Large intestine (tissue), 12 donors: ENCODE measurements at places on chromosomes 3 and 15.
A peak's percentile ranks its signal among the peaks of the same experiment; 100 is the strongest.

GRCh38 chr15:40272485-40273056, 10.3 kb downstream of the ANKRD63 start:
- DNase-seq = no peak

DNA sequence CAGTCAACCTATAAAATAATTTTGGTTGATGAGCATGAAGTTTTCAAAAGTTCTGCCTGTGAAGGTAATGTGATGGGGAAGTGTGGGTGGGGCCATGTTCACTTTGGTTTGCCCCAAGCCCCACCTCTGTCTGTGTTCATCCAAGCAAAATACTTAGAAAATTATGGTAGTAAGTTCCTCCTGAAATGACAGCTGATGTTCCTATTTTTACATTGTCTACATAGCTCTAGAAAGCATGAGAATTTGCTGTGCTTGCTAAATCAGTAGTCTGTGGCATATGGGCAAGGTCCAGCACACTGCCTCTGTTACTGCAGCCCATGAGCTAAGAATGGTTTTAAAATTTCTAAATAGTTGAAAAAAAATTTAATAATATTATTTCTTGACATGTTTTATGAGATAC, 21.9 kb upstream of the CP start:
- DNase-seq = peak; percentile 49

- no peak for DNase-seq
These were observed 162.4 kb upstream of the CFAP20DC start for GRCh38 chr3:59212128-59212779.

- no peak for DNase-seq
These were observed 441.7 kb downstream of the EPHA6 start for GRCh38 chr3:97256060-97256459.

GRCh38 chr3:100893108-100893507, 100.1 kb downstream of the ABI3BP start:
- DNase-seq = no peak

DNA sequence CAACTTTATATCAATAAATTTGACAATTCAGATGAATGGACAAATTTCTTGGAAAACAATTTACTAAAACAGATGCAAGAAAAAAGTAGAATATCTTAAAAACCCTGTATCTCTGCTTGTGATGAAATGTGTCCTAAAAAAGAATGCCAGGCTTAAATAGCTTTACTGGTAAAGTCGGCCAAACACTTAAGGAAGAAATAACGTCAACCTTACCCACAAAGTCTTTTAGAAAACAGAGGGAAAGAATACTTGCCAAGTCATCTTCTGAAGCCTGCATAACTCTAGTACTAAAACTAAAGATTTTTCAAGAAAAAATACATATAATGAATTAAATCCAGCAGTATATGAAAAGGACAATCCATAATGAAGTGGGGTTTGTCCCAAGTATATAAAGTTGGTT, 111.1 kb downstream of the RASA2 start:
- no peak for DNase-seq

DNA sequence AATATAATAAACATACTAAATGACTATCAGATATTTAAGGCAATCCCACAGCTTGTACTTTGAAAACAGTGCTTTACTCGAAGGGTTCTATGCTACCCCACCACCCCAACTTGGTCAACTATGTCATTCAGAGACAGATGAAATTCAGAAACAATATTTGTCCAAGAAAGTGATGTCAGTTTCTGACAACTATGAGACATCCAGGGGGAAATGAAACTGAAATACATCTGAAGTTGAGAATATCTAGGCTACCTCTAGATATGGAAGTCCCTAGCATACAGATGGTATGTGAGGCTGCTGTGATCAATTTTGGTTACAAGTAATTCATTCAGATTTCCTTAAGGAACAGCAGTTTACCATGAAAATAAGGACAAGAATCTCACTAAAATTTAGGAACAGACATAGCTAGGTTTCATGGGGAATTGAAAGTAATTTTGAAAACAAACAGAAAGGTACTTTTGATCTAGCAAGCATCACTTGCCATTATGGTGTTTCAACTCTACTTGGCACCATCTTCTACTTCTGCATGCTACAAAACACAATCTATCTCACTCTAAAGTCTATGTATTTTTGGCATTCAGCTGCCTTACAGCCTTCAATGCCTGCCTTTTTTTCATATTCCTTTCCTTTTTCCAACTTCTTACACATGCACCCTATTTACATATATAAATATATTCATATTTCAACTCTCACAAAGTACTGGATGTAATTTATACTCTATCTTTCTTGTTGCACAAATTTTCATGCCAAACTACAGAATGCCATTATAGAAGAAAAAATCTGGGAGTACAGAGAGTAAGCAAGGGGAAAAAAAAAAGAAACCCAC, 21.7 kb downstream of the ATG3 start:
- DNase-seq = no peak

DNA sequence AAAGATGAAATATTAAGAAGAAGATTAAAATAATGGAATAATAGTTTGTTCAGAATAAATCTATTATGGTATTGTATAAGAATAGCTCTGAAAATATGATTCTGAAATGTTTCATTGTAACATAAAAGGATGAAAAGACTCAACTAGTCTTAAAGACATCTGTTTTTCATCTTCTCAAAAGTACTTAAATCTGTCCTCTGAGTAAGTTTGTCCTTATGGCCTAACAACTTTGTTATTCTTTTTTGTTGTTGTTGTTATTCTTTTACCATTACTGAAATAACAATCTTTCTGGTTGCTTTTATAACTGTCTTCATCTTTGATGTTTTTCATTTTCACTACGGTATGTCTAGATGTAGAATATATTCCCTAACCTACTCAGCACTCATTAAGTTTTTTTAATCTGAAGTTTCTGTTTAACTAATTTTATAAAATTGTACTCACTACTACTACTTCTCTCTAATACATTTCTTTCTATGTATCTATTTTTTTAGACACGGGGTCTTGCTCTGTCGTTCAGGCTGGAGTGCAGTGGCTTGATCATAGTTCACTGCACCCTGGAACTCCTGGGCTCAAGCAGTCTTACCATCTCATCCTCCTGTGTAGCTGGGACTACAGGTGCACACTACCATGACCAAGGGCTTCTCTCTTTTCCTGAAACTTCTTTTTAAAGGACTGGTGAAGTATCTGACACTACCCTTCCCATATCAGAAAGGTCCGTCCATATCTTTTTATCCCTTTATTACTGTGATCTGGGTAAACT, 240.7 kb downstream of the PCCB start:
- DNase-seq = no peak

- no peak for DNase-seq
These were observed 14.9 kb downstream of the MRAS start for GRCh38 chr3:138363322-138363721.

DNA sequence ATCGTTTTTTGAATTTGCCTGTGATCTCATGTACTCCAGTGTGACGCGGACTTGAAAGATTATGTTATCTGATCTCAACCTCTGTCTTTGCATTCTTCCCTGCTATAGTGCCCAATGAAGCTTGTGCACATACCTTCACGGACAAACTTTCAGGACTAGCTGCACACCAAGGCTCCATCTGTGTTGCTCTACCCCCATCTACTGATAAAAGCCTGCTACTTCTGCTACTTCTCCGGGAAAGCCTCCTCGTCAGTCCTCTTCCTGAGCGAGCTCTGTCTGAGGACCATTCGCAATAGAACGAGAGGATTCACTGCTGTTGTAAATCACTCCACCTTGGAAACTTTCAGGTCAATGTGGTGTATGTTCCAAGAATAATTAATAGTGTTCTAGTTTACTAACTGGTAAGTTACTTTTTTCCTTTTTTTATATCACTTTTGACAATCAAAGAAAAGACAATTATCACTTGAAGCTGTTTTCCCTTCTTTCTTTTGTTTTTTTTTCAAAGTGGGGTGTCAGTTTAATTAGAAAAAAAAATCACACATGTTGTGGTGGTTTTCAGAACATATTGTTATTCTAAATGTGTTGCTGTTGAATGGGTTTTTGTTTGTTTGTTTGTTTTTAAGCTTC, 217.6 kb downstream of the ARRDC4 start:
- peak; percentile 65 for DNase-seq

DNA sequence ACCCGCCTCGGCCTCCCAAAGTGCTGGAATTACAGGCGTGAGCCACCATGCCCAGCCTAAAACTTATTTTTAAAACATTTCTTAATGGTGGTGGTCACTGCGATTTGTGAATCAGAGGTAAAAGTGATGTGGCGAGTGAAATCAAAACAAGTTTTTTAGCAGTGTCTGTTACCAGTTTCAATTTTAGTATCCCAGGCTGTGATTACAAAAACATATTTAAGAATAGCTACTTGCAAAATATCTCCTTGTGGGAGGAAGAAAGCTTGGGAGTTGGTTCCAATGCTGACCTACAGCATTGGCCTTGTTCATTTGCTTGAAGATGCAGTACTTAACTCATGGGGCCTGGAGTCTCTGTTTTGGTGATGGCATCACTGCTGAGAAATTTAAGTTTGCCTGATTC, 4.5 kb downstream of the RAB7A start:
- DNase-seq = no peak

- DNase-seq = no peak
These were observed 87.9 kb downstream of the MITF start for GRCh38 chr3:69827127-69827526.

DNA sequence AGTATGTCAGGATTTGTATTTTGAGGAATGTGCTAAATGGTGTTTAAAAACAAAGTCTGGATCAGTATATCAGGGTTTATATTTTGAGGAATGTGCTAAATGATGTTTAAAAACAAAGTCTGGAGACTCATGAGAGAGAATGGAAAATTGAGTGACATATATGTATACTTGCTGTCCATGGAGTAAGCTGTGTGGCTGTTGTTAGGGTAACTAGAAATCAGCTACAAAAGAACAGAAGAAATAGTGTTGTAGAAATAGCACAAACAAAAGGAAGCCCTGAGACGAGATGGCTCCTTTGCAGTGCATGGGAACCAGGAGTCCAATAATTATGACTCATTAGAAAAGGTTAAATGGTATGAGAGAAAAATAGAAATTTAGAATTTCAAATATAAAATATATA, 282.7 kb upstream of the MANF start:
- no peak for DNase-seq

GRCh38 chr3:10023587-10024310, 2.5 kb upstream of the FANCD2 start:
- DNase-seq = peak; percentile 68

DNA sequence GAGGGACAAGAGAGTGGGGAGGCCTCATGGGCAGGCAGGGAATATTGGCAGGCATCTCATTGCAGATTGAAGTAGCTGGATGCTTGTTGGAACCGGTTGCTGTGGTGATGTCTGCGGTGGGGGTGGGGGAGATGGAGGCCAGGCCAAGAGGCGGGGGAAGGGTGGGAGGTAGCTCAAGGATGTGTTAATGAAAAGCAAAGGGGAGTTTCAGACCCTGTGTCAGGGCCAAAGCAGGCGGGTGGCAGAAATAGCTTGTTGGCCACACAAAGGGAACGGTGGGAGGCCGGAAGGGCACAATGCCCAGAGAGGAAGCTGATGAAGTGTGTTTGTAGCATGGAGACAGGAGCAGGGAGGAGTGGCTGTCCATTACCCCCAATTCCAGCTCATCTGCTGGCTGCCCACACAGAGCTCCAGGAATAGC, 28.0 kb downstream of the CCDC33 start:
- DNase-seq = no peak
